T-helper 22 cell (primary cell): ENCODE measurements at places on chromosomes 12 and 14.

- no peak for DNase-seq
These were observed 1.5 kb upstream of the GALNT6 start for GRCh38 chr12:51392556-51393237.

DNA sequence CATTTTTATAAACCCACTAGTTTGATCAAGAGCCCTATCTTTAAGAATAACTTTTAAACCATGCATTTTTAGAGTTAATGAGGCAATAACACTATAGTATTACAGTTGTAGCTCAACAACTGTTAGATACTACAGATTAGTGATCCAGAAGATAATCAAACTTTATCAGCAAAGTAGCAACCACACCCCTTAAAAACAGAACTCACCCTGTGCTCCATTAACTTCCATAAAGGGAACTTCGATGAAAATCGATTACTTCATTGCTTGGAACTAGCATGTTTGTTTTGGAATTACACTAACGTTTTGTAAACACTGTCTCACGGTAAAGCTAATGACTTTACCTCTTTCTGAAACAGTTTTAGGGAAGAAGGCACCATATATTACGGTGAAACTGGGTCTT lies 1.4 kb downstream of the SGPP1 start:
- DNase-seq = no peak

DNA sequence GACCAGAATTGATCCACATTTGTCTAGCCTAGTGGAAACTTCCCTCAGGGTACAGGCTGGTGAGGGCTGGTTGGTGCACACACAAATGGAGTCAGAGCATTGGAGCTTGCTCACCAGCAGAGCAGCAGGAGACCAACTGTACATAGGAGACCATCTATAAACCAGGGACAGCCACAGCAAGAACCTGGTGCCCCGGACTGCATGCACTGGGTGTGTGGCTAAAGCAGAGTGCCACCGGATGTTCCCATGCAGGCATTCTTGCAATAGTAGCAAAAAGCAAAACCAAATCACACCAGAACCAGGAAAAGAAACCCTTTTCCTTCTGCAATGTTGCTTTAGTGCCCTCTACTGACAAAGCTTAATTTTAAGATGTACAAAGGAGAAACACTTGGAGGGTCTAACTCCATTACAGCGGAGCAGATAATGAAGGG lies 136.4 kb downstream of the MDGA2 start:
- no peak for DNase-seq

GRCh38 chr12:113475451-113476175 lies 3.9 kb upstream of the LHX5 start:
- DNase-seq = no peak

- DNase-seq = no peak
These were observed 290.6 kb downstream of the ZFP36L1 start for GRCh38 chr14:68502230-68502629.

DNA sequence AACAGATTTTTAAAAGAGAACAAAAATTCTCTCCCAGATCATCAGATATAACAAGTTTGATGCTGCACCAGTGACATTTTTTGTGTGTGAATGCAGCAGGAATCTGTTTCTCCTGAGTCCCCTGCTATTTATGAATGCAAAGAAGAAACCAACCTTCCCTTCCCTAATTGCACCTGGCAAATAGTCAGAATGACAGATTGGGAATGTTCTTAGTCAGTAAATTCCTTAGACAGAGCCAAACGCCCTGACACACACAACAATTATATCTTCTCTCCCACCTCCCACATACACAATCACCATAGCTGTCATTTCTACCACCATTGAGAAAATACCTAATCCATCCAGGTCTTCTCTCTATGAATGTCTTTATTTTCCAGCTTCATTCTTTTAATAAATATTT lies 174.4 kb downstream of the ALG10B start:
- no peak for DNase-seq
